Activated CD8-positive, alpha-beta T cell treated with anti-CD3 and anti-CD28 coated beads for 36 hours (primary cell): ENCODE measurements at places on chromosomes 4 and X. TPM values are rescaled to one million over a fixed set of nuclear protein-coding genes. Genes with fewer than 3 reads are reported as not detected.
A peak's percentile ranks its signal among the peaks of the same experiment; 100 is the strongest.

NOCT gene
- 21.5 TPM for total RNA-seq

GAGE2A gene
- not detected for total RNA-seq

CT45A5 gene
- total RNA-seq = not detected

RAB39B gene
- total RNA-seq = 12.0 TPM

BEND2 gene
- total RNA-seq = not detected

IL13RA1 gene
- not detected for total RNA-seq

TLR2 gene
- 0.56 TPM for total RNA-seq

PABPC5 gene
- total RNA-seq = not detected

GRCh38 chr4:5959211-5959982, 58.8 kb downstream of the C4orf50 start:
- DNase-seq = no peak
- H3K4me3 ChIP-seq = no peak overlapping the region
- H3K27ac ChIP-seq = no peak overlapping the region
- no peaks in the 10 kb centered on the region for H3K4me1 ChIP-seq
- no peaks in the 10 kb centered on the region for H3K36me3 ChIP-seq

DNA sequence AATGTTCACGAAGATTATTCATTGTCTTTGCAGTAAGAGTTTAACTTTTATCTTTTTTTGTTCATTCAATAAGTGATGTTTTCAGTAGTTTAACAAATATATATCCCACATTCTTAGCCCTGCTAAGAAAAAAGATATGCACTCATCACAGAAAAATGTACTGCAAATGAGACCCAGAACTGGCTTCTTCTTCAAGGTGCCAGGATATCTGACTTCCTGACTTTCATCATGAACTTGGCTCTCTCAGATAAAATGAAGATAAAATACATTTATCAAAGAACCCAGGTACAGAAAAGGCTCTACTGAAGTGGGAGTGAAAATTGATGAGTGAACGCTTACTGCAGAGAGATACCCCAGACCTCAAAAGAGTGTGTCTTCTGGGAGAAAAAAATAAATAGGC, 177.8 kb upstream of the DKK2 start:
- H3K27me3 ChIP-seq = no peaks in the 10 kb centered on the region
- H3K4me3 ChIP-seq = no peak overlapping the region
- no peak overlapping the region for H3K27ac ChIP-seq
- no peaks in the 10 kb centered on the region for H3K36me3 ChIP-seq
- no peak for DNase-seq
- no peaks in the 10 kb centered on the region for H3K4me1 ChIP-seq

DNA sequence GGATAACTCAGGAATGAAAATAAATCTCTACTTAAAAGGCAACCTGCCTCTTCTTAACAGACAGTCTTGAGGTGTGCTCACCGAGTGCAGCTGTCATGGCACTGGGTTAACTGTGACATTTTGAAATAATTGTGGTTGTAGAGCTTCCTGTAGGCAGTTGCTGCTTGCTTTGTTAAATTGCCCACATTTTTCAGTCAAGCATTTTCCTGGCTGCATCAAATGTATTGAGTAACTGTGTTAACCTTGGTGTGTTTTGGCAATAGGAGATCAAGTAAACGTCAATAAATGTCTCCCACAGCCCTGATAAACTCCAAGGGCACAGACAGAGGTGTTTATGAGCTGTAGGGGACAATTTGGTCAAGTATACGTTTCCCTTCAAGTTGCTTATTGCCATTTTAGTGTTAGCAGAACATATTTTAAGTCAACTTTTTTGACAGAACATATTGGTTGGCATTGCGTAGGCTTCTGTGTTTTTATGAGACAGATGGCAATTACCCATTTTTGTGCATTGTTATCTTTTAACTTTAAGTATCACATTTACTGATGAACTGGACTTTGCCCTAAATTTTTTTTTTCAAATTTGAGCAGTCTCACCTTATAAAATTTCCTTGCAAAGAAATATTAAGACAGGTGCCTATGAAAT, 527.4 kb downstream of the C4orf33 start:
- no peaks in the 10 kb centered on the region for H3K27me3 ChIP-seq
- no peak overlapping the region for H3K4me3 ChIP-seq
- no peak for DNase-seq
- H3K4me1 ChIP-seq = no peaks in the 10 kb centered on the region
- no peak overlapping the region for H3K27ac ChIP-seq

DNA sequence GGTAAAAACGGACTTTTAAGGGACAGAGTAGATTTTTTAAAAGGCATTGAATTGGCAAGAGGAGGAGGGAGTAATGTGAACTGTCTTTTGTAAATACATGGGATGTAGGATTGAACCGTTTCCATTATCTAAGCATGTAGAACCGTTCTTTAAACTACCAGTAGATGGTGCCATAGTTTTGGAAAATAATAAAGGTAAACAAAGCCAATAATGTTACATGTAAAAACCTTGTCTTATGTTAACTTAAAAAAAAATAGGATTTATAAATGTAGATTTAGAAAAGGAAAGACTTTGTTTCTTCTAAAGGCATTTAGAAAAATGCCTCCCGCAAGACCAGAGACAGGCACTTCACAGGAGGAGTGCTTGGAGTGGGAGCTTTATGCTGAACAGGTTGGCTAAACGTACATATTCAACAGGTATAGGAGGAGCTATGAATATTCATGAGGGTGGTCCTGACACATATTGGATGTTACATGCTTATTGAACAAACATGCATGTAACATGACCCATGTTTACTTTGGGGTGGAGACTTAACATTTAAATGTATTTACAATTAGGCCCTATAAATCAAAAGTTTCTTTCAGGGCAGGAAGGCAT, 45.5 kb upstream of the FAM241A start:
- H3K4me3 ChIP-seq = no peak overlapping the region
- peaks cover 6% of the 10 kb centered on the region for H3K27me3 ChIP-seq
- peaks cover 3% of the 10 kb centered on the region for H3K4me1 ChIP-seq
- H3K36me3 ChIP-seq = no peaks in the 10 kb centered on the region
- no peak overlapping the region for H3K27ac ChIP-seq

- H3K27me3 ChIP-seq = peaks cover 22% of the 10 kb centered on the region
- no peaks in the 10 kb centered on the region for H3K36me3 ChIP-seq
- DNase-seq = no peak
- no peak overlapping the region for H3K4me3 ChIP-seq
- H3K27ac ChIP-seq = no peak overlapping the region
These were observed 212.4 kb upstream of the TTC29 start for GRCh38 chr4:147157860-147158701.

GRCh38 chr4:148273501-148273986, 168.7 kb downstream of the NR3C2 start:
- H3K27me3 ChIP-seq = no peaks in the 10 kb centered on the region
- no peak for DNase-seq
- no peaks in the 10 kb centered on the region for H3K36me3 ChIP-seq
- no peak overlapping the region for H3K4me3 ChIP-seq
- peaks cover 23% of the 10 kb centered on the region for H3K4me1 ChIP-seq

DNA sequence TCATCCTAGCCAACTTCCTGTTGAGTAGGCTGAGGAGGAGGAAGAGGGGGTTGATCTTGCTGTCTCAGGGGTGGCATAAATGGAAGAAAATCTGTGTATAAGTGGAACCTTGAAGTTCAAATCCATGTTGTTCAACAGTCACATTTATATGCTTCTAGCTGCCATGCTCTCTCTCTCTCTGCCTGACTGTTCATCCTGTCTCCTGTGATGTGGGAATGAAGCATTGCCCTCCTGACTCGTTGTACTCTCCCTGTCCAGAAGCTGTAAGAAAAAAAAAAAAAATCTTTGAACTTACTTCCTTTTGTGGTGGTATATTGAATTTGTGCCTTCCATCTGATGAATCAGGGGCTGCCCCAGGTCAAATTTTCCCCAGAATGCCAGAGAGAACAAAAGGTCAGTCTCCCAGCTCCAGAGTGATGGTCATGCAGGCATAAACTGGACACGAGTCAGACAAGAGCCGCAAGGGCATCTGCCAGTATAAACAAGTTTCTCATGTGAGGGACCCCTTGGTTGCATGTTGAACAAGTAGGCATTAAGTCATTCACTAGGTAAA, 257.0 kb downstream of the IDS start:
- H3K4me3 ChIP-seq = no peak overlapping the region
- H3K4me1 ChIP-seq = peaks cover 5% of the 10 kb centered on the region
- no peak overlapping the region for H3K27ac ChIP-seq
- H3K27me3 ChIP-seq = no peaks in the 10 kb centered on the region

DNA sequence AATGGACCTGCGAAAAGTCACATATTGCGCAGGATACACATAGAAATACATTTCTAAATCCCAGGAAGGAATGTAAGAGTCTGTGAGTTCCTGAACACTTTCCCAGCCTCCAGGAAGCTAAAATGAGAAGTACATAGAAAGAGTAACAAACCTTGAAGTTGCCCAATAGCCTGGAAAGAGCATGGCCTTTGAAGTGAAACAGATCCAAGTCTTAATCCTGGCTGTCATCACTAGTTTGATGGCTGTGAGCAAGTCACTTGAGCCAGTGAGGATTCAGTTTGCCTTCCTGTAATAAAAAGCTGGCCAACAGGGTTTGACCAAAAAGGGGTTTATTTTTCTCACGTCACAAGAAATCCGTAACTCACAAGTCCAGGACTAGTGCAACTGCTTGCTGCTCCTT, 69.8 kb downstream of the ARHGEF38 start:
- H3K4me3 ChIP-seq = no peak overlapping the region
- no peak overlapping the region for H3K27ac ChIP-seq
- H3K4me1 ChIP-seq = no peaks in the 10 kb centered on the region
- no peak for DNase-seq
- H3K36me3 ChIP-seq = no peaks in the 10 kb centered on the region
- peaks cover 3% of the 10 kb centered on the region for H3K27me3 ChIP-seq

- no peaks in the 10 kb centered on the region for H3K4me1 ChIP-seq
- H3K4me3 ChIP-seq = no peak overlapping the region
- no peaks in the 10 kb centered on the region for H3K27me3 ChIP-seq
These were observed 615.1 kb downstream of the ANKRD50 start for GRCh38 chr4:124097447-124097846.

DNA sequence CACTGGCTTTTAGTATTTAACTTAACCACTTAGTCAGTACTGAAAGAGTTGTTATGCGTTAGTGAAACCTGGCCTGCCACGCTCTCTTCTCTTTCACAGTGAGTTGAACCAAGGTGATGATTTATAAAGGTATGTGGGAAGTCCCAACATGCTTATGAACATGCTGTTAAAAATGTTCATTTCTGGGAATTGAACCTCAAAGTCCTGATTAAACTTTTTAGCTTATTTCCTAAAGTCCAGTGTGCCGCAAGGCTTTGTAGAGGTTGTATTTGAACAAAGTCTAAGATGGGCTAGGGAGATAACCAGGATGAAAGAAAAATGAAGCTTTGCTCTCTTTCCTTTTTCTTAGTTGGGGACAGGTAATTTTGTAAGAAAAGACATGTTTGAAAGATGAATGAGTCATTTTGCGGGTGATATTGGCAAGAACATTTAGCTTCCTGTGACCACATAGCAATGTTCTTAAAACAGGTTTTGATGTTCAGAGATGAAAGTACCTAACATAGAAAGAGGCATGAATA, 270.3 kb downstream of the DTHD1 start:
- peaks cover 2% of the 10 kb centered on the region for H3K27me3 ChIP-seq
- DNase-seq = peak; percentile 56
- H3K4me1 ChIP-seq = peaks cover 10% of the 10 kb centered on the region
- no peak overlapping the region for H3K4me3 ChIP-seq

DNA sequence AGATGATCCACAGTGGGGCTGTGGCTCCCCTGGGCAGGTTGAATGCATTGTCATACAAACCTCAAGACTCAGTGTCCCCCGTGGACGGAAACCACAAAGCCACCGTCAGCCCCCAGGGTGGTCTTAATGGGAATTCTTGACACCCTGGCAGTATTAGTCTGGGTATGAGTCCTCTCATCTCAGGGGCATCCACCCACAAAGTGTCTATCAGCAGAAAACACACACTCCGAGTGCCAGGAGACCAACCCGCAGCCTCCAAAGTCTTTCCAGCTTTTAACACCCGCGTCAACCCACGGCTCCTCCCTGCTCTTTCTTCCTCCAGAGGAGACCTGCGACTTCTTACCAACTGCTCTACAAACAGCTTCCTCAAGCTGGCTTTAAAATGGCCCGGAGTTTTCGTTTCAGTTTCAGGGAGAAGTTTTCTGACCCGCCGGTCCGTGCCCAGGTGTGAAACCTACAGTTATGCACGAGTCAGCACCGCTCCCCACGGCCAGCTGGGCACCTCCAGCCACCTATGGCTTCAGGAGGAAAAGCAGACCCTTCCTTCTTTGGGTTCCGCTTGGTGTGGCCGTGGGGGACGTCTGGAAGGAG, 14.4 kb upstream of the ASMTL start:
- peaks cover 84% of the 10 kb centered on the region for H3K4me1 ChIP-seq
- DNase-seq = peak; percentile 61
- H3K4me3 ChIP-seq = peak overlapping the region; percentile 70
- H3K36me3 ChIP-seq = peaks cover 42% of the 10 kb centered on the region

- H3K4me3 ChIP-seq = no peak overlapping the region
- no peak for DNase-seq
- no peak overlapping the region for H3K27ac ChIP-seq
- H3K27me3 ChIP-seq = peaks cover 8% of the 10 kb centered on the region
- no peaks in the 10 kb centered on the region for H3K36me3 ChIP-seq
These were observed 59.1 kb downstream of the SMIM20 start for GRCh38 chr4:25972984-25973745.

DNA sequence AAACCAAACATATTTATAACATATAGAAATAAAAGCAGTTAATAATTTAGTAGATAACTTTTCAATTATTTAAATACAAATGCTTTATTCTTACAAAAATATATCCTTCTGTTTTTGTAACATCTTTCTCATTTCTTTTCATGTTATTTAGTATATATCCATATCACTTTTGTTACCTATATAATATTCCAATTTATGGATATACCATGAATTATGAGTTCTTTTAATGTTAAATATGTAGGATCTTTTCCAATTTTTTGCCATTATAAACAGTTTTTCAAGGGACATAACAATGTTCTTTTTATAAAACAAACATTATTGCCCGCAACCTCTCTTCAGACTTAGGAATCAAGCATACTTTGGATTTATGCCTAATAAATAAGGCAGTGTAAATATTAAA, 151.6 kb downstream of the PRDM5 start:
- no peak overlapping the region for H3K4me3 ChIP-seq
- no peaks in the 10 kb centered on the region for H3K4me1 ChIP-seq
- no peak for DNase-seq
